ENCODE measurements at places on chromosomes 12 and 14. TPM values are rescaled to one million over a fixed set of nuclear protein-coding genes. Genes with fewer than 3 reads are reported as not detected.
A peak's percentile ranks its signal among the peaks of the same experiment; 100 is the strongest.

DNA sequence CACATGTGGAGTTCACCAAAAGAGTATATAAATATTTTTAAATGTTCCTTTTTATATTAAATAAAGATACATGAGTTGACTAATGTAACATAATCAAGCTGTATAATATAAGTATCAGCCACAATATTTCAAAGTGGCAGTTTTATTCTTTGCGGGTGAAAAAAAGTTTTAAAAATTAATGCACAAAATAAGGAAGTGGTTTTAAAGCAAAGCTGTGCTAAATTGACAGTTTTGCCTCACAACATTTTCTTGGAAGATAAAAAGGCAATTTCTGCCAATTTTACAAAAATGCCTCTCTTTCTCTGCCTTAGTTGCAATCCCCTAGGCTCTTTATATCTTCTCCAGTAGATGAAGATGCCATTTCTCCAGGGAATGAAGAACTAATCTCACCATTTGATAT lies 719.1 kb downstream of the C12orf50 start:
- DNase-seq: peak; percentile 39

GRCh38 chr14:29925736-29926135 lies 1.9 kb downstream of the PRKD1 start:
- DNase-seq: no peak

DNA sequence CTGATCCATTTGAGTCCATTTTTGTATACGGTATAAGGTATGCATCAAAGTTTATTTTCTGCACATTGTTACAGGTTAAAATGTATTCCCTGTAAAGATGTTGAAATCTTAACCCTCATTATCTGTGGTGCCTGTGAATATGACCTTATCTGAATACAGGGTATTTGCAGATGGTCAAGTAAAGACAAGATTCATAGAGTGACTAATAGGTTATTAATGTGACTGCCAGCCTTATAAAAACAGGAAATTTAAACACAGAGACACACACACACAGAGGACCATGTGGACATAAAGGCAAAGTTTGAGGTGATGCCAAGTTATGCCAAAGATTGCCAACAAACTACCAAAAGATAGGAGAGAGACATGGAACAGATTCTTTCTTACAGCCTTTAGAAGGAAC lies 347.2 kb upstream of the DCN start:
- no peak for DNase-seq

The IFNG-AS1 gene
- 0.17 TPM for polyA plus RNA-seq

The MFAP5 gene
- 6.1 TPM for polyA plus RNA-seq

Data from renal cortex interstitium (tissue), 15 donors.